ENCODE measurements at places on chromosomes 7 and 10.

DNA sequence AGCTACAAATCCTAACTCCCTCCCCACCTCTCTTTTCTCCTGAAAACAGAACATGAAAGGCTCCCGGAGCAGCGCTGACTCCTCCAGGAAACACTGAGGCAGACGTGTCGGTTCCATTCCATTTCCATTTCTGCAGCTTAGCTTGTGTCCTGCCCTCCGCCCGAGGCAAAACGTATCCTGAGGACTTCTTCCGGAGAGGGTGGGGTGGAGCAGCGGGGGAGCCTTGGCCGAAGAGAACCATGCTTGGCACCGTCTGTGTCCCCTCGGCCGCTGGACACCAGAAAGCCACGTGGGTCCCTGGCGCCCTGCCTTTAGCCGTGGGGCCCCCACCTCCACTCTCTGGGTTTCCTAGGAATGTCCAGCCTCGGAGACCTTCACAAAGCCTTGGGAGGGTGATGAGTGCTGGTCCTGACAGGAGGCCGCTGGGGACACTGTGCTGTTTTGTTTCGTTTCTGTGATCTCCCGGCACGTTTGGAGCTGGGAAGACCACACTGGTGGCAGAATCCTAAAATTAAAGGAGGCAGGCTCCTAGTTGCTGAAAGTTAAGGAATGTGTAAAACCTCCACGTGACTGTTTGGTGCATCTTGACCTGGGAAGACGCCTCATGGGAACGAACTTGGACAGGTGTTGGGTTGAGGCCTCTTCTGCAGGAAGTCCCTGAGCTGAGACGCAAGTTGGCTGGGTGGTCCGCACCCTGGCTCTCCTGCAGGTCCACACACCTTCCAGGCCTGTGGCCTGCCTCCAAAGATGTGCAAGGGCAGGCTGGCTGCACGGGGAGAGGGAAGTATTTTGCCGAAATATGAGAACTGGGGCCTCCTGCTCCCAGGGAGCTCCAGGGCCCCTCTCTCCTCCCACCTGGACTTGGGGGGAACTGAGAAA, 30.4 kb downstream of the PFKFB3 start:
- DNase-seq: no peak

GRCh38 chr10:118595064-118595420, 406 bp downstream of the PRLHR start:
- no peak for DNase-seq

- no peak for DNase-seq
These were observed 45.1 kb downstream of the CUX1 start for GRCh38 chr7:101862280-101863220.

DNA sequence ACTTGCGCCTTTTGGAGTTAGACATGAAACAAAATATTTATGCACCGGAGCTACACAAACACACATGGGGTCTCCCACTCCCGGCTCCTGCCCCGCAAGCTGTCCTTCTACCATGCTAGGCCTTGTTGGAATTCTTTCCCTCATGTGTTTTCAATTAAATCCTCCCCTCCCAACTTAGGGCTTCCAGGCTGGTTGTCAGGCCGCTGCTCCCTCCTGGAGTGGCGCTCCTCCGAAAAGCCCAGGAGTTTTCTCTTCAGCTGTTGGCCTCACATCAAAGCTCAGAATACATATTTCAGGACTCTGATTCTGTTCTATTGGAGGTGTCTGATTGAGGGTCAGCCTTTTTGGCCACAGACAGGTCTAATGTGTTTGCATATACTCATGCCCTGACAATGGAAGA, 113.3 kb downstream of the FANK1 start:
- DNase-seq: no peak

GRCh38 chr7:22549667-22550513, 49.9 kb upstream of the STEAP1B start:
- DNase-seq: no peak

DNA sequence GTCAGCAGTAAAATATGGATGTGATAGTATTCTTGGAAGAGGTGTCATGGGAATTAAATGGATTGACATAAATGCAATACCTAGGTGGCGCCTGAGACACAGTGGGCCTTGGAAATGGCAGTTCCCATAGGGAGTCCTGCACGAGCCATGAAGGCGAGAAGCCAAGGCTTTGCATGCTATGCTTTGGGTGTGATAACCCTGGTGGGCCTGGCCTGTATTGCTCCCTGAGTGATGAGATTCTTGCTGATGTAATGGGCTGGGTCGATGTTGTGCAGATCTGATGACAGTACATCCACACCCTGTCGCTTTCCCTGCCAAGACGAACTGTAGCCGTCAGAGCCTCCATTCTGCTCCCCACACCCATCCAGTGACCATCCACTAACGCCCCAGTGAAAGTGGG, 46.4 kb downstream of the CREB5 start:
- DNase-seq: no peak
